Effector memory CD8-positive, alpha-beta T cell (primary cell): ENCODE measurements at places on chromosomes 1 and 21.

DNA sequence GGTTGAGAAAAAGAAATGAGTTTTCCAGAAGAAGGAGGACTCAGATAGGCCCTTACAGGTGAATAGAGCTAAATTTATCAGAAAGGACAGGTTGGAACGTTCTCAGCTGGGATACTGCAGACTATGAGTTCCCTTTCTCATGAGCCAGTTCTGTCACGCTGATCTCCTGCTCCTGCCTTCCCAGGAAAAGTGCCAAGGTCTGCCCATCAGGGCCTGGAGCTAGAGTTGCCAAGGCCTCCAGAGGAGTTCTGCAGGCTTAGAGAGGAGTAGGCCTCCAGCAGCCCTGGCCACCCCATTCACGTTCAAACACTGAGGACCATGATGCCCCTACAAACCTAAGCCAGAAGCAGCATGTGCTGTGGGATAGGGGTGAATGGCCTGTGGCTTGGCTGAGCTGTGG lies 126.8 kb upstream of the TNR start:
- no peak for DNase-seq

- DNase-seq = peak; percentile 23
Observed at GRCh38 chr21:42010507-42011495, 641 bp upstream of the ZBTB21 start.

DNA sequence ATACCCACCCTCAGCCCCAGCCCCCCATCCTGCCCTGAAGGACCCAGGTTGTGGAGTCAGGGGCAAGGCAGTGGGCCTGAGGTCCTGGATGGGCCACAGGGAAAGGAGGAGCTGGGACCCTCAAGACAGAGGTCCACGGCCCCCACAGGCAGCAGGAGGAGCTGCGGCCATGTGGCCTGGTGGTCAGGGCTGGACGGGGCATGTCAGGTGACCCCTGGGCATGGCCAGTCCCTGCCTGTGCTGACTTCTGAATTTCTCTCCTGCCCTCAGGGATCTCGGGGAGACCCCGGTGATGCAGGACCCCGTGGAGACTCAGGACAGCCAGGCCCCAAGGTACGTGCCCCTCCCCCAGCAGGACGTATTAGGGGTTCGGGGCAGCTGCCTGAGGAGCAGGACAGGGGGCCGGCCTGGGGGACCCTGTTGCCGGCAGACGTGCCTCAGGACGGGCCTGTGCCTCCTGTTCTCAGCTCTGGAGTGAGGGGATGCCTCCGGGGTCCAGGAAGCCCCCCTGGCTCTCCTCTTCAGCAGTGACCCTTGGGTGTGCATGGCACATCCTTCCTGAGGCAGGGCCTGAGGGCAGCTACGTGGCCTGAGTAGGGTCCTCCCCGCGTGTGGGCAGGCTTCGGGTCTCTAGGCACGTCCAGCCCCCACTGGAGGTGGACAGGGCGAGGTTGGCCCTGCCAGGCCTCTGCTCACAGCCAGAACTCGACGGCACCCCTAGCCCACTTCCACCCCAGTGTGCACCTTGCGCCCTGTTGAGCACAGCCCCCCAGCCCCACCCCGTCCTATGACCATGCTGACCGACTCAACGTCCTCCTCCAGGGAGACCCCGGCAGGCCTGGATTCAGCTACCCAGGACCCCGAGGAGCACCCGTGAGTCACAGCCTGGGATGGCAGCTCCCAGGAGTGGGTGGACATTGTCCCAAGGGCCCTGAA lies 23.6 kb downstream of the COL6A2 start:
- no peak for DNase-seq

- DNase-seq = no peak
Observed at GRCh38 chr1:65844821-65845534, 52.3 kb downstream of the PDE4B start.

DNA sequence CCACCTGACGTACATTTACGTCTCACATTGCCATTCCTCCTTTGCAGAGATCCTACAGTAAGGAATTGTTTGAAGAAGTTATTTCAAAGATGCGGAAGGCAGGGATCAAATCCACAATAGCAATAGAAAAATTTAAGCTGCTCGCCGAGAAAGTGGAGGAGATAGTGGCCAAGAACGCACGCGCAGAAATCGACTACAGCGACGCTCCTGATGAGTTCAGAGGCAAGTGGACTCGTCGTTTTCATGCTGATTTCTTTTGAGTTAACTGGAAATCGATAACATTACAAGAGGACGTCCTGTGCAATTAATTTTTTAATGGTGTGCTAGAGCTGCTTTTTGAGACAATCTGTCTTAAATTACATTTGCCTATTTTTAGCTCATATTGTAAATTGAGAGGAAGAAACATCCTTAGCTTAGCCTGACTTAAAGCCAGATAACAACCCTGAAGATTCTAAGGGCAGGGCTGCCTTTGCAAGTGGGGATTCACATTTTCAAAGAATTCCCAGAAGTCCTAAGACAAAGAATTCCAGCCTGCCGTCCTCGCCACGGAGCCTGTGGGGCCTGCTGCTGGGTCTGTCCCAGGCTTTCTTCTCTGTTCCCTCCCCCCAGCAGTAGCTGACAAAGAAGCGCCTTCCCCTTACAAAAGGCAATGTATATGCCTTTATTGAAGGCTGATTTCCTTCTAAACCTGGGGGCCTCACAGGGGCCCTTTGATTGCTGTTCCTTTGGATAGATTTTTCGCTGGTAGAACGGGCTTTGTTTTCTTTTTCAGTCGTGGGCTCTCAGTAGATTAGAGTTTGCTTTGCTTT lies 31.6 kb upstream of the KIF1B start:
- DNase-seq = no peak
